Testis (tissue), 5 donors: ENCODE measurements at places on chromosomes 3 and 15. TPM values are rescaled to one million over a fixed set of nuclear protein-coding genes. Genes with fewer than 3 reads are reported as not detected.
A peak's percentile ranks its signal among the peaks of the same experiment; 100 is the strongest.

DNA sequence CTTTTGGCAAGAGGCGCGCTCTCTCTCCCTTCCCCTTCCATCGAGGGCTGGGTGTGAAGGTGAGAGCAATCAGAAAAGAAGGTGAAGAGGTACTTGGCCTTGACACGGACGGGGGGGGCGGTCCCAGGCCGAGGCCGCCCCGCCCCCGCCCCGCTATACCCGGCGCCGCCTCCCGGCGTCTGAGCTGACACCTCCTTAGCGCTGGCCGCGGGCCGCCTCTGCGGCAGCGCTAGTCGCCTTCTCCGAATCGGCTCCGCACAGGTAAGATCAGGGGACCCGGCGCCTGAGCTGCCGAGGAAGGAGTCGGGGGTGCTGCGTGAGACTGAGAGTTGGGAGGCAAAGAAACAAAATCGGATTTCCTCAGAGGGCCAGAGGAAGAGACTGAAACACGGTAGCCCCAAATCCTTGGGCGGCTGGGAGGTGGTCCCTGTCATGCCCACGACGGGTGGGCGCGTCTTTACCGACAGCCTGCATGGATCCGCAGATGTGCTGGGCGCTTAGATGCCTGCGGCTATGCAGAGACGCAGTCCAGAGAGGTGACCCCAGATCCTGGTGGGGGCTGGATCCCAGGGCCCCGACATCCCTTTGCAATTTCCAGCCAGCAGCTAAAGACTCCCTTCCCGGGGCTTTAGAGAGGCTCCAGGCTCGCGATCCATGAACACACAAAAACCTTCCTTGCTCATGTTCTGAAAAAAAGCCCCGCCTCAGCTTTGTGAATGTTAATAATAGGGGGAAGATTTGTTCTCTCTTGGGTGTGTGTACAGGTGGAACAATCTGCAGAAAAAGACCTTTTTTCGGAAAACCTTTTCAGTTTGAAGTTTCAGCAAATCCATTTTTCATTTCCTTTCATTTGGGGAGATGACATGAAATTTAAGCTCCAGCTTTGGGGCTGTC is at the start of gene ENTPD3:
ENTPD3 (plus strand) TSS at position 184 of the 894 bp plus-strand sequence. CDS start 874 bp downstream, outside the sequence.
- peak within 1 kb of the TSS; percentile 40 for H3K4me3 ChIP-seq
- no peak within 1 kb of the TSS for H3K27ac ChIP-seq
- peaks cover 4% of the 10 kb centered on the region for H3K4me1 ChIP-seq
- H3K36me3 ChIP-seq = no peaks in the 10 kb centered on the region

Gene SLITRK3
- polyA plus RNA-seq = 1.6 TPM

Gene TUSC7
- polyA plus RNA-seq = 24.0 TPM

DNA sequence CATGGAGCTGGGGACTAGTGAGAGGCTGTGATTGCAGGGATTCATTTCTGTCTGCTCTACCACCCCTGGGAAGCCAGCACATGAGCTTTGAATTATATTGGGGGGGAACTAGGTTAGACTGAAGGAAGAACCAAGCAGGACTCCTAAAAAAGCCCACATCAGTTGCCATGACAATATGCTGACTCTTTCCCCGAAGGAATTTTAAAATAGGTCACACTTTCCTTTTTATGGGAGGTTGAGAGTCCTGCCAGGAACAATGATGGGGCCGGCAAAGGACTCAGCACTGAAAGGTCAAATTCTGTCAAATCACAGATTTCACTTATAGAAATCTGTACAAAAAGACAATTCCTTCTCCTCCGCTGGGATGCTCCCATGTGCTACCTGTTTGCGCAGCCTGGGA is 130.8 kb downstream of the ZNF621 start:
- no peaks in the 10 kb centered on the region for H3K36me3 ChIP-seq
- no peak overlapping the region for H3K4me3 ChIP-seq
- no peak overlapping the region for H3K27ac ChIP-seq
- no peak for DNase-seq

DNA sequence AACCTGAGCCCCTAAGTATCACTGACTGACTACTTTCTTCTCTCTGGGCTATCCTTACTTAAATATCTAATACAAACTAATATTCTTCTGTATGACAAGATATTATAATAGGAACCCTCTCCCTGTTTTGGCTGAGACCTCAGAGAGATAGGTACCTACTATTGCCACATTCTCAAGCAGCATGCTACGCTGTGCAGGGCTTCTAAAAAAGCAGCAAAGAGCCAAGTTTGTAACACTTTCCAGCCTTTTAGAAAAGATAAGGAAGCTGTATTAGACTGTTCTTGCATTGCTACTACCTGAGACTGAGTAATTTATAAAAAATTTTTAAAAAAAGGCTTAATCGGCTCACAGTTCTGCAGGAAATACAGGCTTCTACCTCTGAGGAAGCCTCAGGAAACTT is 126.8 kb upstream of the ABI3BP start:
- no peak for DNase-seq
- no peak overlapping the region for H3K27ac ChIP-seq
- H3K27me3 ChIP-seq = no peaks in the 10 kb centered on the region
- no peaks in the 10 kb centered on the region for H3K36me3 ChIP-seq
- no peak overlapping the region for H3K4me3 ChIP-seq
- H3K4me1 ChIP-seq = no peaks in the 10 kb centered on the region

DNA sequence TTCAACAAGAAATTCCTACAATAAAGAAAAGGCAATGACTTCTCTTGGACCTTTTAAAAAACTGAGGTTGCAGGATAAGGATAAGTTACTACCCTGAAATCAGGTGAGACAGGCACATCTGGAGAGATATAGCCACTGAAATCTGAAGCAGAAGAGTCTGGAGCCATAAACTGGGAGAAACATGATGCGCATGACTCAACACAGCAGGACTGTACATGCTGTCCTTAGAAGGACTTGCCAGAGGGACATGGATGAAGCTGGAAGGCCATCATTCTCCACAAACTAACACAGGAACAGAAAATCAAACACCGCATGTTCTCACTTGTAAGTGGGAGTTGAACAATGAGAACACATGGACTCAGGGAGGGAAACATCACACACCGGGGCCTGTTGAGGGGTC is 1020.2 kb downstream of the AGBL1 start:
- DNase-seq = no peak
- no peak overlapping the region for H3K4me3 ChIP-seq
- H3K27me3 ChIP-seq = no peaks in the 10 kb centered on the region
- H3K4me1 ChIP-seq = no peaks in the 10 kb centered on the region
- H3K36me3 ChIP-seq = no peaks in the 10 kb centered on the region
- H3K27ac ChIP-seq = no peak overlapping the region

Gene KBTBD13
- 1.2 TPM for polyA plus RNA-seq

DNA sequence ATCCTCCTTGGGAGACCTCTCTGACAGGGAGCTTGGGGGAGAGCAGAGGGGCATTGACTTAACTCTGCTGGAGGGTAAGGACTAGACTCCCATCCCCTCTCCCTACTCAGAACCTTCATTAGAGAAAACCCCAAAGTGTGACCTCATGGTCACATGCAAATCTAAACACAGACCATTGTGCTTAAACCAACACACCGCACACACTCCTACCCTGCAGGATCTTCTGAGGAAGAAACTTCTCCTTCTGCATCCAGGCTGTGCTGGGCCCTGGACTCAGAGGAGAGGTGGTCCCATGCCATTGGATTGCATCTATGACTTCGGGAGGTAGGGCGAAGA is 805 bp upstream of the PARP16 start:
- H3K27me3 ChIP-seq = no peaks in the 10 kb centered on the region
- H3K36me3 ChIP-seq = no peaks in the 10 kb centered on the region
- no peak for DNase-seq
- H3K27ac ChIP-seq = peak overlapping the region; percentile 76
- peaks cover 4% of the 10 kb centered on the region for H3K4me1 ChIP-seq

GRCh38 chr3:194137008-194137505 is 1.1 kb downstream of the HES1 start:
- DNase-seq = peak; percentile 73
- peak overlapping the region; percentile 73 for H3K4me3 ChIP-seq
- peaks cover 47% of the 10 kb centered on the region for H3K4me1 ChIP-seq
- peak overlapping the region; percentile 93 for H3K27ac ChIP-seq
- H3K36me3 ChIP-seq = no peaks in the 10 kb centered on the region
- no peaks in the 10 kb centered on the region for H3K27me3 ChIP-seq

Gene ZCWPW2
- polyA plus RNA-seq = 9.5 TPM

DNA sequence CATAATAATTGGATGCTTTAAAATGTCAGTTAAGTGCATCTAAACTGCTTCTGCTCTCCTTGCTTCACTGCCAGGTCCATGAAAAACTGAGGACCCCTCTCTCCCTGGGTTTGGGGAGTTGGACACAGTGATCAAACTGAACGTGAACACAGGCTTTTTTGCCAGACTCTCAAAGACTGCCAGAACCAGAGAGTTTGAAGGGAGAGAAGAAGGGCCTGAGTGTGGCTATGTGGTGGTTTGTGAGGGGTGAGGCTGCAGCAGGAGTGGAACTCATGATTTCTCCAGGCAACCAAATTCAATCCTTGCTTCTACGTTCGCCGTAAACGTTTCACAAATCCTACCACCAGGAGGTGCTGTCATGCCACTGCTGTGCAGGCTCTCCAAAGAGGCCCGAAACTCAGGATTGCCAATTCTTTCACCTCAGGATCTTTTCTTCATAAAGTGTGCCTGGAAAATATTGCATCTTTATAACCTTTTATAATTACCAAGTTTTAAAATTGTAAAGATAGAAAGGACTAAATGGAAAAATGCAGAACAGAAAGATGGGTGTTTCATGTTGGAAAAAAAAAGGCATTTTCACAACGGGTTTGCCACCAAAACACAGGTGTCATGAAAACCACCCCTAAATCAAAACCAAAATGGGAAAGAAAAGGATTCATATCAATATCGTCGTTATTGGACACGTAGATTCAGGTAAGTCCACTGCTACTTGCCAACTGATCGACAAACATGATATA is 19.7 kb downstream of the TM4SF4 start:
- H3K4me1 ChIP-seq = no peaks in the 10 kb centered on the region
- H3K27ac ChIP-seq = no peak overlapping the region
- H3K4me3 ChIP-seq = no peak overlapping the region
- no peaks in the 10 kb centered on the region for H3K36me3 ChIP-seq
- DNase-seq = peak; percentile 79

GRCh38 chr3:148698190-148698810 is 597 bp downstream of the AGTR1 start:
- H3K27me3 ChIP-seq = no peaks in the 10 kb centered on the region
- H3K4me3 ChIP-seq = peak overlapping the region; percentile 67
- no peaks in the 10 kb centered on the region for H3K4me1 ChIP-seq
- no peak for DNase-seq
- H3K27ac ChIP-seq = peak overlapping the region; percentile 43

Gene FSTL1
- polyA plus RNA-seq = 122 TPM
